ENCODE measurements at places on chromosomes 16 and 17.

GRCh38 chr17:74738051-74738996, 1.3 kb downstream of the RAB37 start:
- no peak for DNase-seq

DNA sequence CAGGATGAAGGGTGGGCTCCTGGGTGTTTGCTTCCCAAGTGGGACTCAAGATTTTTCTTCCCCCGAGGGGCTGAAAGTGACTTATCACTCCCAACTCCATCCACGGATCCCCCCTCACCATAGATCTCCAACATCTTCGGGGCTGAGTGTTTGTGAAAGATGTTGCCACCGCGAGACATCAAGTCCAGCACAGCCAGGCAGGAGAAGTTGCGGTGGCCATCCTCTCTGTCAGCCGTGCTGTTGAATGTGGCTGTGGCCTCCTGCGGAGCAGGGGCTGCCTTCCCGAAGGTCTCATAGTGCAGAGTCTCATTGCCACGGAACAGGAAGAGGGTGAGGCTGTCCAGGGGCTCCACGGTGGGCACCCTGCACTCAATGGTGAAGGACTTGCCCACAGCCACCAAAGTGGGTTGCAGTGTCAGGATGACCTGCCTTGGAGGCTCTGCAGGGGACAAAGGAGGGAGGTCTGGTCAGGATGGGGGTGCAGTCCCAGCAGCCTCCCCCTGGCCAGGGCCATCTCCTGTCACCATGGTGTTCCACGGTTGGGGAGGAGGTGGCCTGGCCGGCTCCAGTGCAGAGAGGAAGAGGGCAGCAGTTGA, 5.5 kb downstream of the PRR29 start:
- no peak for DNase-seq

GRCh38 chr17:79933863-79934652, 94.8 kb upstream of the CBX4 start:
- DNase-seq, result no peak

- no peak for DNase-seq
Measured at GRCh38 chr16:49484936-49485335, 111.3 kb downstream of the C16orf78 start.

DNA sequence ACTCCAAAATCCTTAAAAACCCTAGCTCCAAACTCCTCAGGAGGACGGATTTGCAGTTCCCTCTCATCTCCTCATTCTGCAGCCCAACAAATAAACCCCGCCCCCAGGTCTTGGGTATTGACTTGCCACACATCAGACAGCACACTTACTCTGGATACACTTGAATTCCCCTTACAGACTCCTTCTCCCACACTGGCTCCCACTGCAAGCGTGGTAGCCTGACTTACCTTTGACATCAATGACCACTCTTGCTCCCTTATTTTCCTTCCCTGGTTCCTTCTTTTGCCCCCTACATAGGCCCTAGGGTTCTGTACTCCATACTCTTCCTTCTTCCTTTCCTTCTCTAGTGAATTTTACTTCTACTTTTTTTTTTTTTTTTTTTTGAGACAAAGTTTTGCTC, 7.5 kb downstream of the RFFL start:
- no peak for DNase-seq

DNA sequence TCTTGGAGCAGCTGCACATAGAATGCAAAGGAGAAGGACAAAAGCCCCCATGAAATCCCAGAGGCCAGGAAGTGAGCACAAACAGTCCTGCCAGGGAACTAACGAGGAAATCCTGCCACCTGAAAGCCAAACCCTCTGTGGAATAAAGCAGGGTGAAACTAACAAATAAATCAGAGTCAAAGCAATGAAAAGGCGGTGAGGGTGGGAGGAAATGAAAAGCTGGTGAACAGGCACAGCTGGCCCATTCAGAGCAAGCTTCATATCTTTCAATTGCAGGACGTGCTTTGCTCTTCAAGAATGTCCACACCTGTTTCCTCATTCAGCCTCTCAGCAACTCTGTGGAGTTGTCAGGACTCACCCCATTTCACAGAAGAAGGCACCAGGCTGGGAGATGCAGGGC, 108.1 kb downstream of the ABCC12 start:
- no peak for DNase-seq

GRCh38 chr16:71338193-71338592, 20.3 kb upstream of the CALB2 start:
- no peak for DNase-seq

- DNase-seq, result peak; percentile 76
Measured at GRCh38 chr17:41785091-41785858, 1.2 kb downstream of the JUP start.

DNA sequence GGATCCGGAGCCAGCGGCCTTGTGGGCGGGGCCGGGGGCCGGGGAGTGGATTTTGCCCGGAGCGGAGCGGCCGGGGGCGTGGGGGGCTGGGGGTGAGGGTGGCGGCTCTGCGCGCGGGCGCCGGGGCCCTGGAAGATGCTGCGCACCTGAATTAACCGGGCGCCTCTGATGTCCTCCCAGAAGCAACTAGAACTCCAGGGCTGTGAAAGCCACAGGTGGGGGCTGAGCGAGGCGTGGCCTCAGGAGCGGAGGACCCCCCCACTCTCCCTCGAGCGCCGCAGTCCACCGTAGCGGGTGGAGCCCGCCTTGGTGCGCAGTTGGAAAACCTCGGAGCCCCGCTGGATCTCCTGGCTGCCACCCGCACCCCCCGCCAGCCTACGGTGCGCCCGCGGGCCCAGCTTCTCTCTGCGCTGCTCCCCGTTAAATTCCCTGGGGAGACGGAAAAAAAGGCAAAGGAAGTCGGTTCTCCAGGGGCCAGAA, 549 bp downstream of the SLC26A11 start:
- peak; percentile 51 for DNase-seq

- DNase-seq, result no peak
Measured at GRCh38 chr16:66309215-66309807, 57.2 kb upstream of the CDH5 start.

DNA sequence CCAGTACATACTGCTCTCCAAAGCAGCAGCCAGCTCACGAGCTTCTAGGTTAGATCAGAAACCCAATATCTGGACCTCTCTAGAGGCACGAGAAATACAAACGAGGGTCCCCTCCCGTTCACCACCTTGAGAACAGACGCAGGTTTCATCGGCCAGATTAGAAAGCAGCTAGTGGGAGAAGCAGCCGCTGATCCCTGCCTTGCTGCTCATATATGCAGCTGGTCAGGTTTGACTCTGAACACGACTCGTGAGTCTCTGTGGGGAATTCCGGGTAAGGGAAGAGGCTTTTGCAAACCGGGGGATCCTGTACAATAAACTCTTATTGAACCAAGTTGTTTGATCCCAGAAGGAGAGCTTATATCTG, 1.6 kb downstream of the VAT1L start:
- no peak for DNase-seq

GRCh38 chr17:56440419-56440818, 153.1 kb upstream of the NOG start:
- DNase-seq, result no peak

GRCh38 chr17:15926039-15926740, 18.7 kb upstream of the ADORA2B start:
- no peak for DNase-seq

DNA sequence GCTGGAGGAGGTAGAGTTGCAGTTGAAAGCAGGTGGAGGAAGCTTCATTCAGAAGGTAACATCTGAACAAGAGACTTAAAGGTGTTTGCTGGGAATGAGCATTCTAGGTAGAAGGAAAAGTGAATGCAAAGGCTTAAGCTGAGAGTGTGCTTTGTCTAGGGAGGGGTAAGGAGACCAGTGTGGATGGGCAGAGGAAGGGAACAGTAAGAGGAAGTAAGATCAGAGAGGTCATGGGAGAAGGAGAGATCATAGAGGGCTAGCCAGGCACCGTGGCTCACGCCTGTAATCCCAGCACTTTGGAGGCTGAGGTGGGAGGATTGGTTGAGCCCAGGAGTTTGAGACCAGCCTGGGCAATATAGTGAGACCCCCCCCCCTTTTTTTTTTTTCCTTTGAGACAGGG, 3.3 kb downstream of the STX4 start:
- DNase-seq, result no peak

- no peak for DNase-seq
Measured at GRCh38 chr17:82245134-82246039, 16.5 kb downstream of the SLC16A3 start.

DNA sequence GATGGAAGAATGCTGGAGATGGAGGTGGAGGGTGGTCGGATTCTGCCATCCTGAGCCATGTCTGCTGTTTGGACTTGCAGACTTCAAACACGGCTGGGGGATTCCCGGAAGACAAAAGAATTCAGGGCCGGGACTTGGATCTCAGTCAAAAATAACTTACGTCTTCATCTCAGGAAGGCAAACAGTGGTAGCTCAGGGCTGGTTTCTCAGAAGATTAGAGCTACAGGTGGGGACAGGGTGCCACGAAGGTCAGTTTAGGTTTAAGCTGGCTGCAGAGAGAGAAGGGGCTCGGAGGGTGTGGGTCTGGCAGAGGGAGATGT, 4.3 kb upstream of the RHBDL3 start:
- no peak for DNase-seq

DNA sequence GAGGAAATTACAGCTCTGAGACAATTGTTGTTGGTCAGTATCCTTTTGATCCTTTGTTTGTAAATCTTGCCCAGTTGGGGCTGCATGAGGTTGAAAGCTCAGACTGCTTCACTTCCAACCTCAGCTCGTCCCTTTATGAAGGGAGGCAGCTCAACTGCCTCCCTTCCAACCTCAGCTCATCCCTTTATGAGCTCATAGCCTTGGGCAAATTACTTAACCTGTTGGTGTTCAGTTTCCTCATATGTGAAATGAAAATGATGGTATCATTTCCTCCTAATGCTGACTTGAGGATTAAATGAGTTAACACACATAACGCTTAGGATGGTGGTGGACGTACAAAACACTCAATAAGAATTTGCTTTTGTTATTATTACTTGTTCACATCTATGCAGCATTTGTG, 265.1 kb downstream of the CDH13 start:
- no peak for DNase-seq

DNA sequence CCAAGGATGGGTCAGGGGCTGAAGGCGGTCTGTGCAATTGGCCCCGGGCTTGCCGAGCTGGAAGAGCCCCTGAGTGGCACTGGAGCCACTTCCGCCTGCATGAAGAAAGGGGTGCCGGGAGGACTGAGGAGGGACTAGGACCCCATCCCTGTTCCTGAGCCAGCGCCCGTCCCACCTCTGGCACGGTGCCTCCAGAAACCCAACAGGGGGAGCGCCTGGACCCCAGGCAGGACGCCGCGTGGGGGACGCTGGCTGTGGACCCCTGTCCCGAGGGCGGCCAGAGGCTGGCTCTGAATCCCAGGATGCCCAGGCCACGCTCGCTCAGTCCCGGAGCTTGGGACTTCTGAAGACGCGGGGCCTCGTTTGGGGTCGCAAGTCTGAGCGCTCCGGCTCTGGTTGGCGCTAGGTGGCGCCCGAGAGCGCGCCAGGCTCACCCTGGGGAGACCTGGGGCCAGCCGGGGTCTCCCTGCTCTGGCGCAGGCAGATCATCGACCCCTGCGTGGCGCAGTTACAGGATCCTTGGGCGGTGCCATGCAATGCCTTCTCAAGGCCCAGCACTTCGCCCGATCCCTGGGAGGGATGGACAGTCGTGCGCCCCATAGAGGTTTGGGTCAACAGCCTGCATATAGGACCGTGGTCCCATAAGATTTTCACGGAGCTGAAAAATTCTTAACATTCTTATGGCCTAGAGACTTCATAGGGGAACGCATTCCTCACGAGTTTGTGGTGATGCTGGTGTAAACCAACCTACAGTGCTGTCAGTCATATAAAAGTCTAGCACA, 58.5 kb upstream of the CREBBP start:
- peak; percentile 83 for DNase-seq

- peak; percentile 94 for DNase-seq
Measured at GRCh38 chr16:1983544-1984346, at the start of gene GFER. Gene GFER, plus strand, starts transcription at chr16:1984193. Its CDS starts 26 bp downstream, at chr16:1984219.

DNA sequence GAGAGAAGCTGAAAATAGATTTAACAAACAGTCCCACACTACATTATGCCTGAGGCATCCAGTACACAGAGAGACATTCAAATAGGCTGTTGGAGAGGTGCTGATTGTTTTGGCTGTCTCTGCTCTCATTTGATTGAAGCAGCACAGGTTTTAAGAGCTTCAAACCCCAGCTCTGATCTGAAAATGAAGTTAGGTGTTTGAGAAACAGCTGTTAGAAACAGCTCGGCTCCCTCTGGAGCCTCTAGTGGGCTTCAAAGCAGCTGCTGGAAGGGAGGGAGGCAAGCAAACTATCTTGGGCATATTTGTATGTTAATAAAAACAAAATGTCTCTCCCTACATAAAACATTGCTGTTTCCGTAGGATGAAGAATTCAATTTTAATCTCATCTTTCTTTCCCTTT, 607.3 kb upstream of the GOT2 start:
- no peak for DNase-seq

Data from left hindlimb (tissue), 1 donor.